Thymus (tissue), 14 donors: ENCODE measurements at places on chromosomes 2 and 18.

DNA sequence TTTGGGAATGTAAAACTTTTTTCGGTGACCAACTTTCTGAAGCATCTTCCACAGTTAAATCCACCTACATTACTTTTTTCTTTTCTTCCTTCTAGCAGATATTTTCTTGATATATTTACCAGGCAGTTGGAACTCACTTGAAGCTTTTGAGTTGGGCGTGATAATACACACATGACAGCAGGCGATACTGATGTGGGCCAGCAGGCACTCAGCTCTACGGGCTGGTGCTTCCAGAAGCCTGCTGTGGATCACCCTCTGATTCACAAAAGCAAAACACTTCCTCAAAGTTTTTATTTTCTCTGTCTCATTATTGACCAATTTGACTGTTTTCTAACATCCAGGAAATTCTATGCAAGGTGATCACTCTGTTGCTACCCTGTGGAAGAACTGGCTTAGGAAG lies 22.9 kb downstream of the GRHL1 start:
- DNase-seq = no peak

DNA sequence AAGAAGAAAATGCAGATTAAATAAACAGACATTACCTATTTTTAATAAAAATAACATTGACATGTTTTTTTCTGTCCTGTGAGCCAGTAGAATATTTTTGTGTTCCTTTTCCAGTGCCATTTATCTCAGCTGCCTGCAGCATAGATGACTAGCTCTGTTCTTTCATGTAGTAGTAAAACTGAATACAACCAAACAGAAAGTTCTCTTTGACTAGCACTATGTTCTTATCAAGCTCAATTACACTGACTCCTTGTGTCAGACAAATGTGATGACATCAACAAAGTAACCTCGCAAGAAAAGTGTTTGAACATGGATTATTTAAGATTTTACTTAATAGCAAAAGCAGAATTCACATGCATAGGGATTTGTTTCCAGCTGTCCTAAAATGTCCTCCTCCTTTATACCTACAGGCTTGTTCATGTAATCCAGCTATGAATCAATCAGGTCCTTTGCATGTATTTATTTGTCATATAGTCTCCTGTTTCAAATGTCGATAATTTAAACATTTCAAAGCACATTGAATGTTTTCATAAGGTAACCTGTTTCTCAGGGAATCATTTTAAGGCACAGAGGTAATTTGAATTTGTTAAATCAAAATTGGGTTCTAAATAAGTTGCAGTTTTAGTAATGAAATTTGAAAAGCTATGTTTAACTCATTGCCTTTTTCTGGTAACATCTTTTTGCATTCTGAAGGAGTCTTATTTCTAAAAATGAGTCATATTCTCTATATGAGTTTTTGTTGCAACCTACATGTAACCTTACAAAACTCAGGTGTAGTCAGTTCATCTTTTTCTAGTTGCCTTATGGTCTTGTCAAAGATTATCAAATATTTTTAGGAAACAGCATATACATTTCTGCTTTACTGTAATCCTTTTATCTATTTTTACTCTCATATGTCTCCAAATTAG lies 215.3 kb upstream of the GULP1 start:
- DNase-seq = no peak

- peak; percentile 78 for DNase-seq
Observed at GRCh38 chr2:233142355-233142897, 82.3 kb downstream of the INPP5D start.

- DNase-seq = no peak
Observed at GRCh38 chr2:176076796-176077195, 7.0 kb downstream of the EVX2 start.

DNA sequence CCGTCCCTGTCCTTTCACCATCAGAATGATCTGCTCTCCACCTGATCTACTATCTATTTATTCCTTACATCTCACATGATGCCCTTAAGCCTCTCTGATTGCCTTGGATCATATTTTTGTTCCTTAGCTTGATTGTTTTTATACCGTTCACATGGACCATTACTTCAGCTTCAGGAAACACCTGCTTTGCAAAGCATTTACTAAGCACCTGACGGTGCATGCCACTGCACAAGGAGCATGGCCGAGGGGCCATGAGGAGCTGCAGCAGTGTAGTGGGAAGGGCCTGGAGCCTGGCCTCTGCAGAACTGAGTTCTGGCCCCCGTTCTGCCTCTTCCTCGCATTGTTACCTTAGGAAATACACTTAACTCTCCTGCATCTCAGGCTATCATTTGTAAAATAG lies 124.1 kb upstream of the NDUFV2 start:
- DNase-seq = peak; percentile 22

DNA sequence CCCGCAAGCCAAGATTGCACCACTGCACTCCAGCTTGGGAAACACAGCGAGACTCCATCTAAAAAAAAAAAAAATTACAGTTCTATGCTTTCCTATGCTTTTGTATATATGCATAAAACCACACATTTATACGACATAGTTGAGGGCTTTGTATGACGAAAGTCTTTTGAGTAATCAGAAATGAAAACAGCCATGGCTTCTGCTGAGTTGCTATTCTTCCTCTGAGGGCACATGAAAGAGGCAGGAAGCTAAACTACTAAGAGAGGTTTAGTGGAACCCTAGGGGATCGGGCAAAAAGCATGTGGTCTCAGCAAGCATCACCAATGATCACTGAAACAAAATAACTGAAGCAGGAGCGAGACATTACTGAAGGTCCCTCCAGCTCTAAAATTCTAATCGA lies 99.6 kb downstream of the ZAP70 start:
- no peak for DNase-seq

- no peak for DNase-seq
Observed at GRCh38 chr2:29066271-29066860, 8.0 kb downstream of the PCARE start.

DNA sequence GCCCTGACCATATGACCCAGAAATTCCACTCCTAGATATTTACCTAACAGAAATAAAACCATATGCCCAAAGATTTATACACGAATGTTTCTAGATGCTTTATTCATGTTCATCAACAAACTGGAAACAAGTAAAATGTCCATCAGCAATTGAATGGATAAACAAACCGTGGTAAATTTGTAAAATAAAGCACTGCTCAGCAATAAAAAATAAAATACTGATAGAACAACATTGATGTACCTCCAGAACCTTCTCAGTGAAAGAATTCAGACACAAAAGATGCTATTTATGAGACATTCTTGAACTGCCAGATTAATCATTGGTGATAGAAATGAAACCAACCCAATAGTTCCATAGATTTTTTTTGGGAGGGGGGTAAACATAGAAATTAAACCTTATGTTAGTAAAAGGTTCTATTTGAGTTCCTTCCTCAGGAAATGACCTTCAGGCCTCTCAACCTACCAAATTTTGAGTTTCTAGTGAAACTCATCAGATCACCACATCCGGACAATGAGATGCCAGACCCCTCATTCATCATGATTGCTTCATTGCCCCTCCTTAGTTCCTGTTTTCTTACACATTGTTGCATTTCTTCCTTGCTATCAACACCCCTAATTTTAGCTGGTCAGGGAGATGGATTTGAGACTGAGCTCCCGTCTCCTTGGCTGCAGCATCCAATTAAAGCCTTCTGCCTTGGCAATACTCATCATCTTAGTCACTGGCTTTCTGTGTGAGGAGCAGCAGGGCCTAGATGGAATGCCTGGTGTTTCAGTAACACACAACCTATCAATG lies 203.5 kb downstream of the LPIN1 start:
- no peak for DNase-seq

DNA sequence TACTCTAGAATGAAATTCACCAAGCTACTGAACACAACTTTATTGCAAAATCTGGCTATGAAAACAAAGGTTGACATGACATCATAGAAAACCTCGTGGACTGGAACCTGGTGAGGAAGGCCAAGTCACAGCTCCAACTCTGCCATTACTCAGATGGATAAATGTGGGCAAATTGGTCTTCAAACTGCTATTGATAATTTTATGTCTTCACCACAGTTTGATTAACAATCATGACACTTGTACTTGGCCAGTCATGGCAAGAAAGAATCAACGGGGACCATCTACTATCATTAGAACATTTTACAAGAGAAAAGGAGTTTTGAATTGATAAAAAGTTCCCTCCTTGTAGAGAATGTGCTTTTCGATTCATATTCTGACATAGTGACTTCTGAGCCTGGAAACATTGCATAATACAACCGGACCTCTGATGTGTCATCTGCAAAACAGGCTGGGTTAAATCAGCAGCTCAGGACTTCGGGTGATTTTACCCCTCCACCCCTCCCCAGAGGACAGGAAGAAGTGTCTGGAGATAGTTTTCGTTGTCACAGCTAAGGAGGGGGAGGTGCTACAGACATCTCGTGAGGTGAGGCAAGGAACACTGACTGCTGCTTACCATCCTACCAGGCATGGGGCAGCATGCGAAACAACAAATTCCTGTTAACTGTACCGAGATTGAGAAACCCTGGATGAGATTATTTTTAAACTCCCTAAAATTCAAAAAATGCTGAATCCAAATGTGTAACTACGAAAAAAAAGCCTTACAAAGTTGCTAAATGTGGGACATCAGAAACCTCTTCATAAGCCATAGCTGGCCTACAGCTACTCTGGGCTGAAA lies 8.4 kb downstream of the L3MBTL4 start:
- DNase-seq = no peak

DNA sequence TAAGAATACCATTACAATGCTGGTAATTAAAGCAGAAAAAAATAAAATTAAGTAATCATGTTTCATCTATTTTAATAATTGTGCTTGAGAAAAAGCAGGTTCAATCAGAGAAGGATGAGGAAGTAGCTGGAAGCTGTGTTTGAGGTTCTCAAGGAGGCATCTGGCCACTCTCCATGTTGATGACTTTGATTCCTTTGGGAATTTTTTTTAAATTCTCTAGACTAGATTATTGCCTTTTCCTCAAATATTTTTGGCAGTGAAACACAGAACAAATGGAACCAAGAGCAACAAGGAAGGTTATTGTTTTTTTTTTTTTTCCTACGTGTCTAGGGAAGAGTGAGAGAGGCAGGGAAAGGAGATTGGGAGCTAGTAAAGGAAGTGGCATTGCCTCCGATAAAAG lies 99.9 kb upstream of the NRP2 start:
- no peak for DNase-seq

DNA sequence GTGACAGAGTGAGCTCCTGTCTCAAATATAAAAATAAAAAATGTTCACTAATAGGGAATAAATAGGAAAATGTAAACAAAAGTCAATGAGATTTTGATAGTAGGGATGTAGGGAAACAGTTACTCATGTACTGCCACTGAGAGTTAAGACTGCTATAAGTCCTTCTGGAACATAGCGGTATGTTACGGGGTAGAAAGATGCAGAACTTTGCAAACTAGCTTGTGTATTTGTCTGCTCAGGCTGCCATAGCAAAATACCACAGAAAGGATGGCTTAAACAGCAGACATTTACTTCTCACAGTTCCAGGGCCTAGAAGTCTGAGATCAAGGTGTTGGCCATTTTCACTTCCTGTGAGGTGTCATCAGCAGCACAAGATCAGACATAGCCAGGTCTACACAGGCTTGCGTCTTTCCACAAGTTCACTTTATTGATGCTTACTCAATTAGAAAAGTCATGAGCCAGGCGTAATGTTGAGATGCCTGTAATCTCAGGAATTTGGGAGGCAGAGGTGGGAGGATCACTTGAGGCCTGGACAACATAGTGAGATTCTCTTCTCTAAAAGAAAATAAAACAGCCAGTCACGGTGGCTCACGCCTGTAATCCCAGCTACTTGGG lies 8.8 kb downstream of the TXNDC2 start:
- no peak for DNase-seq

- DNase-seq = no peak
Observed at GRCh38 chr18:9380101-9380500, 45.5 kb downstream of the TWSG1 start.

- DNase-seq = no peak
Observed at GRCh38 chr2:226483745-226484619, 315.6 kb downstream of the IRS1 start.

DNA sequence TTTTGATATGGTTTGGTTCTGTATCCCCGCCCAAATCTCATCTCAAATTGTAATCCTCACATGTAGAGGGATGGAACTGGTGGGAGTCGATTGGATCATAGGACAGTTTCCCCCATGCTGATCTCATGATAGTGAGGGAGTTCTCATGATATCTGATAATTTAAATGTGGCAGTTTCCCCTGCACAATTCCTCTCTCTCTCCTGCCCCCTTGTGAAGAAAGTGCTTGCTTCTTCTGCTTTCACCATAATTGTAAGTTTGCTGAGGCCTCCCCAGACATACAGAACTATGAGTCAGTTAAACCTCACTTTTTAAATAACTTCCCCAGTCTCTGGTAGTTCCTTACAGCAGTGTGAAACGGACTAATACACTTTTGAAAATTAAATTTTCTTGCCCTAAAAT lies 12.3 kb upstream of the KCNJ3 start:
- no peak for DNase-seq

DNA sequence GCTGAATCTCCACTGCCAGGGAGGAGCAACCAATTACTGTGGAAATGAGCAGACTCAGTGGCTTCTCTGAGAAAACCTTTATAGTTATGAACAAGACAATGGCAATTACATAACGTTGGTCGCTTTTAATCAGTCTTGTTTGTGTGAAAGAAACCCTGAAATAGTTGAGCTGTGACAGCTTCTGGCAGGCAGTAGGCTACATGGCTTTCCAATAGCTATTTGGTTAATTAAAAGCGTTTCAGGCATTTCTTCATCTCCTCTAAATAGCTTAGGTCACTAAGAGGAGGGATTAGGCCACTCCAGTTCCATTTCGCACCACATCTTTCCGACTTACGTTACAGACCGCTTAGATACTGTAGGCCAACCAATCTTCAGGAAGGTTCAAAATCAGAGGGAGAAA lies 794.4 kb upstream of the ID2 start:
- no peak for DNase-seq

- no peak for DNase-seq
Observed at GRCh38 chr2:56299171-56299691, 115.4 kb downstream of the CCDC85A start.

DNA sequence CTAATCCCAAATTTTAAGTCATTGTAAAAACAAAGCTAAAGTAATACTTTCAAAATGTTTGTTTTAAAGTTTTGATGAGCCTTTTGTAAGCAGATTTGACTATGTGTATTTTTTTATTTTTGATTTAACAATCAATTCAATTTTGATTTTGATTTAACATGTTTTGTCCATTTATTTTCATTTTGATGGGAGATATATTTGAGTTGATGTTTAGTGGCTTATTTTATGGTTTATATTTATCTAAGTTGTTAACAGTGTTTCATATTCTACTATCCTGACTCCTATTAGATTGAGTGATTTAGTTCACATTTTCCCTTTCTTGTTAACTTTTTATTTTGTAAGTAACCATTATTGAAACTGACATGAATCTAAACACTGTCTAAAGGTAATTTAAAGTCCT lies 44.7 kb downstream of the TMEM18 start:
- no peak for DNase-seq
